ENCODE measurements at places on chromosomes 11 and 22. TPM values are rescaled to one million over a fixed set of nuclear protein-coding genes. Genes with fewer than 3 reads are reported as not detected.

GRCh38 chr22:43390872-43391271 is 20.9 kb upstream of the MPPED1 start:
- DNase-seq, result no peak

DNA sequence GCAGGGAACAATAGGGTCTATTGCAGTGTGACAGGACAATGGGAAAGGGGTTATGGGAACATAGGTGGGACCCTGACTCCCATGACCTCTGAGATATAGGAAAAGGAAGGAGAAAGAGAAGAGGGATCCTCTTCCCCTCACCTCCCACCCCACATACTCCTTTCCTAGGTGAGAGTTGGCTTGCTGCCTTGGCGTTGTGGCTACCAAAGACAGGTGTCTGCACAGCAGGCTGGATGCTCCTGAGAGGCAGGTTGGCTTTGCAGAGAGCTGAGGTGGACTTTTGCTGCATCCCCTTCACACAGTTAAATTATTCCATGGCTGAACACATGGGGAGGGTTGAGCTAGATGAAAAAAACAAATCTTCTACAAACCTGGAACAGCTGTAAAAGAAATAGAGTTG is 80.7 kb downstream of the SYT9 start:
- DNase-seq, result no peak

DNA sequence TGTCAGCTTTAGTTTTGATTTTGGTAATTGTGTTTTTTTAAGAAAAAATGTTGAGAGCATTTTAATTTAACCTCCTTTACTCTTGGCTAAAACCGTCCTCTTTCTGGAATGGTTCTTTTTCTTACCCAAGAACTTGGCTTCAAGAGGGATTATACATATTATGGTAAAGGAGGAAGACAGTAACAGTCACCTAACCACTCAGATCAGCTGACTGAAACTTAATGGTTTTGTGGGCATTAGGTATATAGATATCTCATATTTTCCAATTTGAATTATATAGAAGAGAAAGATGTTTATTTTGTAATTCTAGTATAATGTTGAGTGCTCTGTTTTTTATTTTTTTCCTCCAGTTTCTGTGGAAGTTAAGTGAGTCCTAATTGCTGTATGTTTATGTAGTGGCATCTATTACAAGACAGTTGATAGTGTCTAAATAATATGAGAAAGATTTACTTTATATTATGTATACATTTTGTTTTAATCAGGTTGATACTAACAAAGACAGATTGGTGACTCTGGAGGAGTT is 36.6 kb upstream of the NCR3LG1 start:
- DNase-seq, result no peak

- DNase-seq, result no peak
These were observed 138.1 kb downstream of the SBF2 start for GRCh38 chr11:10155793-10156490.

- DNase-seq, result no peak
These were observed 727 bp downstream of the OSBP2 start for GRCh38 chr22:30695351-30695851.

GRCh38 chr22:37747715-37748100 is 50.9 kb downstream of the TRIOBP start:
- no peak for DNase-seq

GRCh38 chr11:85682330-85683305 is 3.4 kb downstream of the CCDC89 start:
- DNase-seq, result no peak

DNA sequence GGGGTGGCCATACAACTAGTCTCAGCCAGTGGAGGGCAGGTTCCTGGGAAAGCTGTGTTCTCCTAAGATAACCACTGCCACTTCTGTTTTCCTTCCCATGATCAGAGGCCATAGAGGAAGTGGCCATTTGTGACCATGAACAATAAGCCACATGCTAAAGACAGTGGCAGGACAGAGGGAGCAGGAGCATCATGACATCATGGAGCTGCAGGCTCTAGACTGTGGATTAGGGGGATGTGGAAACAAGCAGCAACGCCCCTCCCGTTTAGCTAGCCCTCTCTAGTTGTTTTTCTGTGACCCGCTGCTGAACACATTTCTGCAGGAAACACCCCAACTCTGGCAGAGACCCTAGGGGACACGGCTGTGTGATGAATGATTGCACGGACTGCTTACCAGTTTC is 195.0 kb upstream of the NECTIN1 start:
- DNase-seq, result no peak

GRCh38 chr11:67354075-67355022 is 1.0 kb upstream of the POLD4 start:
- no peak for DNase-seq

DNA sequence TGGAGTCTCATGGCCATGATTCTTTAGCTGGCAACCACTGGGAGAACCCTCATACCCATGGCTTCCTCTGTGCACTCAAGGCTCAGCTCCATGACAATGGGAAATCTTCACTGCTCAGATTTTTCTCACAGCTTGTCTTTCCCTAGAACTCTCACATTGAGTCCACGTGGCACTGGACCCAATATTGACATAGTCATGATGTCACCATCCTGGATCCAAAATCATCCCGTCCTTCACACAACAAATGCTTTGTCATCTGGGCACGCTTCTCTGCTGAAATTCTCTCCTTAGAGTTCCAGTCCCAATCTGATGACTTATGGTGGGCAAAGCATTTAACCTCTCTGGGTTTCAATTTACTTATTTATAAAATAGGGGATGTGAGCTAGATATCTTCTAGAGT is 37.7 kb upstream of the CD44 start:
- DNase-seq, result no peak

DNA sequence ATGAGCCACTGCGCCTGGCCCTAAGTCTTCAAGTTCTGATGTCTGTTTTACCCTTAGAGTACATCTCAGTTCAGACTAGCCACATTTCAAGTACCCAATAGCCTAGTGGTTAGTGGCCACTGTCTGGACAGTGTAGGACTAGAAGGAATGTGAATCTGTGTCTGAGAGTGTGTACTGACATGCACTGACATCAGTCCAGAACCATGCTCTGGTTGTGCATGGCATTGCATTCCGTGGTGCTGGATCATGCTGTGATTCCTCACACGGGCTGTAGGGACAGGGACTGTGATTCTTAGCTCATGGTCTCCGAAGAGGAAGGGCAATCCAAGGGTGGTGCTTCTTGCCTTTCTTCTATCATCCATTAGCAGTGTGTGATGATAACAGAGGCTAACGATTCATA is 41.1 kb downstream of the AMOTL1 start:
- no peak for DNase-seq

DNA sequence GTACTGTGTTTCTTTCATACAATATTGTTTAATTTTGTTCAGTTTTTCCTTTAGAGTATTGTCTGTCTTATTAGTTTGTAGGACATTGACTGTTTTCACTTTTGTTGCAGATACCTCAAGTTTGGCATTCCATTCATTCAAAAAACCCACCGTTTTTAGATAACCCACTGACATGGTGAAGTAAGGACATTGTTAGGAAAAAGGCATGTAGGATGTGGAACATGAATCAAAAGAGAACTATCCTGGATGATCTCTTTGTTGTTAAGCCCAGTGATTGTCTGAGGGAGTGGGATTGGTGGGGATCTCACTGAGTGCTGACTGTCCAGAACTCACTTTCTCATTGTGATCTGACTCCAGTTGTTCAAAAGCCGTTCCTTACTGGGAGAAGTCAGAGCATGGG is 119.3 kb downstream of the TEAD1 start:
- no peak for DNase-seq

- no peak for DNase-seq
These were observed 622.1 kb downstream of the METTL15 start for GRCh38 chr11:28730336-28730735.

DNA sequence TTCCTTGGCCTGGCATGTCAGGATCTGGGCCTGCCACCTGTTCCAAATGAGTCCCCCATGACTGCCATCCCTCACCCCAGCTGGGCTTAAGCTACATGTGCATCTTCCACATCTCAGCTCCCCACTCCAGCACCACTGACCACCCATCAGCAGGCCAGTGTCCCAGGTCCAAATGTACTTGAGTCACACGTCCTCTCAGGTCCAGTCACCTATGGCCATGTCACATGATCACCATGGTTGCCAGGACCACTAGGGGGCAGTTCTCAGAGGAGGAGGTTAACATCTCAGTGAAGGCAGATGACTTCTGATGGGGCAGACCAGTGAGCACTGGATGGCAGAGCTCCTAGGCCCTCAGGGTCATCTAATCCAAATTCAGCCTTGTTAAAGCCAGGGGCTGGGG is 41.9 kb upstream of the WNT11 start:
- no peak for DNase-seq

DNA sequence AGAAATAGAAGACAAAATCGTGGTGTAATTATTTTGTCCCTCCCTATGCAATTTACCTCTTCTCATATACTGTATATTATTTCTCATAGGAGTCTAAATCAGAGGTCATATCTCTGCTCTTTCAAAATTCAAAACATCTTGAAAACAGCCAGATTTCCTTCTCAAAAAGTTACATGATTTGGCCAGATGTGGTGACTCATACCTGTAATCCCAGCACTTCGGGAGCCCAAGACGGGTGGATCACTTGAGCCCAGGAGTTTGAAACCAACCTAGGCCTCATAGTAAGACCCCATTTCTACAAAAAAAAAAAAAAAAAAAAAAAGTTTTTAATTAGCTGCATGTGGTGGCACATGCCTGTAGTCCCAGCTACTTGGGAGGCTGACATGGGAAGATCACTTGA is 29.0 kb upstream of the DNAJB7 start:
- DNase-seq, result no peak

- DNase-seq, result no peak
These were observed 45.1 kb downstream of the KREMEN1 start for GRCh38 chr22:29117799-29118477.

DNA sequence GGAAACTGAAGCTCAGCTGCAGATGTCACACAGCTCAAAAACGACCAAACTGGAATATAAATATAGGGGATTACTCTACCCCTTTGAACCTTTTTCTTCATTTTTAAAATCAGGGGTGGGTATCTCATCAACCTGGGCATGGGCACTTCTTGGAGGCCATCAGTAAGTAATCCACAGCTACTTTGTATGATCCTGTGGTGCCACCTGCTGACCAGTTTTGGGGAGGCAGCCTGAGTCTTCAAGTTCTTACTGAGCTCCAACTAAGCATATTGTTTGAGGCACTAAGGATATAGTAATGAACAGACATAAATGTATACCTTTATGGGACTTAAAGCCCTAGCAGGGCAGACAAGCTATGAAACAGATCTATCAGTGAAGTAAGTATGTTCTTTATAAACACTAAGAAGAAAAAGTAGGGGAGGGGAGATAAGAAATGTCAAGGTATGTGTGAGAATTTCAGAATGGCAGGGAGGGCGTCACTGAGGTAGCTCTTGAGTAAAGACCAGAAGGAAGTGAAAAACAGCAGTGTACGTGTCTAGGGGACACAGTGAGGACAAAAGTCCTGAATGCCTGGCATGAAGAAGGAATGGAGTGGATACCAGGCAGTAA is 18.4 kb downstream of the TUB start:
- peak; percentile 60 for DNase-seq

DNA sequence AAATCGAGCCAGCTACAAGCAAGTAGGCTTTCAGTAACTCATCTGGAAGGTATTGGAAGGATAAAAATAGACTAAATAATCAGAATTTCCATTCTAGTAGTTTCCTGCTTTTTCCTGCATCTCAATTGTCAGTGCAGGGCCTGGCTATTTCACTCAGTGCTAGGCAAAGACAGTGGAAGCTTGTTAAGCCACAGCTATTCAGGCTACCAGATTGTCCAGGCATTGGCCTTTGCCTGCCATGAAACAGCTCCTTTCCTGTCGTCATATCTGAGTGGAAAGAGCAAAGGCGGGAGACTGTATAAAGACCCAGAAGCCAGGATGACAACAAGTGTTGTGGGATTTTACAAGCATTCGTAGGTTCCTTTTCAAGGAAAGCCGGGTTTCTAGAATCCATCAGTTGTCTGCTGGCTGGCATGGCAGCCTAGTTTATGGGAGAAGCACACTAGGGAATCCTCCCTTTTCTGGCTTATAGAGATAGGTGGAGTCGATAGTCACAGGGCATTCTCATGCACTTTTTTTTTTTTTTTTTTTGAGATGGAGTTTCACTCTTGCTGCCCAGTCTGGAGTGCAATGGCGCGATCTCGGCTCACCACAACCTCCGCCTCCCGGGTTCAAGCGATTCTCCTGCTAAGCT is 2.0 kb upstream of the TNRC6B start:
- no peak for DNase-seq

- DNase-seq, result no peak
These were observed 38.3 kb upstream of the CEP295 start for GRCh38 chr11:93623179-93623578.

DNA sequence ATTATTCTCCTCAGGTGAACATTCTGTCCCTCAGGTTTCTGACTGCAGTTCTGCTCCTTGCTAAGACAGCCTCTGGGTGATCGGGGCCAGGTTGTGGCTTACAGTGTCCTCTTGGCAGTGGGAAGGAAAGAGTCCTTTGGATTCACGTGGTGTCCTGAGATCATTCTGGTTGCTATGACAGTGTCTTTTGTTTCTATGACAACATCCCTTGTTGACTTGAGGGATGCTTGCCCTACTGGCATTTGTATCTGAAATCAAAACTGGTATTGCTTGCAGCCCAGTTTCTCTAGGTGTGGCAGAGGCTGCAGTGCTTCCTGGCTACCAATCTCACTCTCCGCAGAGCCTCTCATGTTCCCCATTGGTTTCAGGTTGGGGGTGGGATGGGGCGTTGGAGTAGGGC is 151.8 kb upstream of the CCDC90B start:
- DNase-seq, result no peak

DNA sequence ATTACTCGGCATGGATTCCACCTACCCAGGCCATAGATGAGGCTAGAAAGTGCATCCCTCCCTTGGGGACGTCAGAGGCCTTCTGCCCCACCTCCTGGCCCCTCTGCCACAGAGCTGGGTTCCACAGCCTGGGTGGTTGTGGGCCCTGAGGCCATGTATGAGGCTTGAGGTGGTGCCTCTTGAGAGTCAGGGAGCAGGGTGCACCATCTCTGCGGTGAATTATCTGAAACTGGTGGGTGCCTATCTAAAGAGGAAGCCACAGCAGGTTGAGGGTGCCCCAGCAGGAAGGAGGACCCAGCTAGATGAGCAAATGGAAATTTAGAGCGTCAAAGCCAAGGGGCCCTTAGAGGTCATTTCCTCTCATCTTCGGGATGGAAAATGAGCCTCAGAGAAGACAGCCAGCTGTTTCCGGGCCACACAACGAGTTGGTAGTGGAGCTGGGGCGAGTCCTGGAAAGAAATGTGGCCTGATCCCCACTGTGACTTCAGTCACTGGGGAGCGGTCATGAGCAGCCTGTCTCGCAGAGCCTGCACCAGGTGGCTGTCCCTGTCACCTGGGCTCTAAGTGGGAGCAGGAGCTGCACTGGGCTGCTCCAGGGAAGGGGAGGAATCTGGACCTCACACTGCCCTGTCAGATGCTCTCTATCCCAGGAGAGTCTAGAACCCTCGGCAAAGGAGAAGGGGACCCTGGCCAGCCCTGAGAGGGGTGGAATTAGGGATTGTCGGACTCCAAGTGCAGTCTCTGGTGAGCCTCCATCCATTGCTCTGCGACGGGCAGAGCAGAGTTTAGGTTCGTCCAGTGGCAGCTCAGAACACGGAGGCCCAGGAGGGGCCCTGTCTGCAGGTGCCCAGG is 7.3 kb downstream of the ADORA2A start:
- DNase-seq, result no peak

PUS3 gene
- 11.4 TPM for total RNA-seq

MUC2 gene
- total RNA-seq, result not detected

TMEM45B gene
- total RNA-seq, result 0.35 TPM

RCOR2 gene
- total RNA-seq, result 1.1 TPM

C11orf52 gene
- total RNA-seq, result 0.18 TPM

LRRC56 gene
- 0.53 TPM for total RNA-seq

CNGA4 gene
- 0.12 TPM for total RNA-seq

OR8A1 gene
- total RNA-seq, result not detected

SCGB1D2 gene
- total RNA-seq, result not detected

SYVN1 gene
- total RNA-seq, result 23.3 TPM

FUT4 gene
- 6.7 TPM for total RNA-seq

MPPED2 gene
- total RNA-seq, result not detected

CABP4 gene
- total RNA-seq, result 1.3 TPM

PPP6R2 gene
- total RNA-seq, result 46.5 TPM

APOL1 gene
- 77.0 TPM for total RNA-seq

Data from glomerular endothelial cell (primary cell).